ENCODE measurements at places on chromosomes 1 and 21.
A peak's percentile ranks its signal among the peaks of the same experiment; 100 is the strongest.

GRCh38 chr1:90726986-90727480, 9.9 kb upstream of the BARHL2 start:
- no peak for DNase-seq

DNA sequence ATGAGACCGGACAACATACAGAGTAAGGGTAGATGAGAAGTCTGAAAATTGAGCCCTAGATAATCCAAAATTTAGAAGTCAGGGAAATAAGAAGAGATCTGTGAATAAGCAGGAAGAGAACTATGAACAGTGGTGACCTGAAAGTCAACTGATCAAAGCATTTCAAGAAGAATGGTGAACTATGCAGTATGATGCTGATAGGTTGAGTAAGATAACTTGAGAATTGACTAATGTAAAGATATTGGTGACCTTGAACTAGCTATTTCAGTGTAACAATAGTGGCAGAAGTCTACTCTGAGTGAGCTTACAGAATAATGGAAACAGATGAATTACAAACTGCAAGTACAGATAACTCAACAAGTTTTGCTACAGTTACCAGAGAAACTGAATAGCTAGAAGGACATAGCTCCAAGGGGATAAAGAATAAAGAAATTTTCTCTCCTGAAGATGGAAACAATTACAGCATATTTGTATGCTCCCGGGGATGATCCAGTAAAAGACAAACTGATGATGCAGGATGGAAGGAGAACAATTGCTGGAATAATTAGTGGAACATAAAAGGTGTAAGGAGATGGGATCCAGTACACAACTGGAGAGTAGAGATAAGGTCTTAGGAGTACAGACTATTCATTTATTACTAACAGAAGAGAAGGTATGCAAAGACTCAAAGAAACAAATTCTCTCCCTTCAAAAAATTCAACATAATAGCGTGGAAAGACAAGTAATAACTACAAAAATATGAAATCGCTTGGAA, 10.9 kb downstream of the NRDC start:
- DNase-seq: no peak

DNA sequence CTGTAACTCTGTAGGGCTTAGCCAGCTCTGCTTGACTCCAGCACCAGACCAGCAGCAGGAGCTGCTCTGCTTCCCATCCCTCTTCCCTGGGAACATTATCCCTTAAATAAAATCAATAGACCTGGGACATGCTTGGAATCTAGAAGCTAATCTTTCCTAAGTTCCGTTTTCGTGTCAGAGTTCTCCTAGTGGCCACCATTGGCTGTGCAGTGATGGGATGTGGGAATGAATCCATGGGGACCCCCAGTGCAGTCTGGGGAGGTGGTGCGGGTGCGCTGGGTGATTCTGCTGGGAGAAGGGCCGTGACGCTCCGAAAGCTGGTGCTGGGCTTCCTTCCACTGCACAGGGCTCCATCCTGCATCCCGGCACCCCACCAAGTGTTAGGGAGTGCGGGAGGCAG, 202.7 kb downstream of the CAMTA1 start:
- DNase-seq: no peak

DNA sequence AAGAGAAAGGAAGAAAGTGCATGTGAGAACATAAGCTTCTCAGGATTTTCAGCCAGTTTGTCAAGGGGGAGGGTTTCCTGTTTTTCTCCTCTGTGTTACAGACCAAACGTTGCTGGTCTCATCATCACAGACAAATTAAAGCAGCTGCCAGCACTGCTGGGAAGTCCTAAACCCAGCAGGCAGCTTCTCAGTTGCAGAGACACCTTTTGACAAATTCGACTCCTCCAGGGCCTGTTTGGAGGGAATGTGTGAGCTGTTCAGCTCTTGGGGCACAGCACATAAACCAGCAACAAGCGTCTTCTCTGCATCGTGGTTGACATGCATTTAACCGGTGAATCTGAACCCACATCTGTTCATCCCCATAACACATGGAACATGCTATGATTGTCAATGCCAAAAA, 454.6 kb upstream of the RUNX1 start:
- no peak for DNase-seq

DNA sequence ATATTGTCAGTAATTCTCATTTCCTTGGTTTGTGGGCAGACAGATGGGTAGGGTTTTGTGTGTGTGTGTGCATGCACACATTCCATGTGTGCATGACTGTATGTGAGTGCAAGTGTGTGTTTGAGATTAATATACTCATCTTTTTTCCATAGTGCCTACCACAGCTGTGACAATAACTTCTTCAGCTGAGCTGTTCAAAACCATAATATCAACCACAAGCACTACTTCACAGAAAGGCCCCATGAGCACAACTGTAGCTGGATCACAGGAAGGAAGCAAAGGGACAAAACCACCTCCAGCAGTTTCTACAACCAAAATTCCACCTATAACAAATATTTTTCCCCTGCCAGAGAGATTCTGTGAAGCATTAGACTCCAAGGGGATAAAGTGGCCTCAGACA, 149.3 kb downstream of the ADGRL2 start:
- DNase-seq: no peak

DNA sequence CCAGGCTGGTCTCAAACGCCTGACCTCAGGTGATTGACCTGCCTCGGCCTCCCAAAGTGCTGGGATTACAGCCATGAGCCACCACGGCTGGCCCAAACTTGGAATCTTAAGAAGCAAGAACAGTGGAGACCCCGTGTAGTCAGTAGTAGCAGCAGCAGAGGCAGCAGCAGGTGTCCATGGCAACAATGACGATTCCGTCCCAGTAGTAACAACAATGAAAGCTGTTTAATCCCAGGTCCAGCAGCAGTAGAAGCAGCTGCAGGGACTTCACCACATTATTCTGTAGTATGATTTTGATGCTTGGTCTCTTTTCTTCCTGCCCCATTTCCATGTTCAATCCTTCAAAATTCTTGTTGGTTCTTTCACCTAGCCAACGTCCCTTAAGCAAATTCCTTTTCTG, 69.6 kb upstream of the KCTD3 start:
- DNase-seq: no peak

DNA sequence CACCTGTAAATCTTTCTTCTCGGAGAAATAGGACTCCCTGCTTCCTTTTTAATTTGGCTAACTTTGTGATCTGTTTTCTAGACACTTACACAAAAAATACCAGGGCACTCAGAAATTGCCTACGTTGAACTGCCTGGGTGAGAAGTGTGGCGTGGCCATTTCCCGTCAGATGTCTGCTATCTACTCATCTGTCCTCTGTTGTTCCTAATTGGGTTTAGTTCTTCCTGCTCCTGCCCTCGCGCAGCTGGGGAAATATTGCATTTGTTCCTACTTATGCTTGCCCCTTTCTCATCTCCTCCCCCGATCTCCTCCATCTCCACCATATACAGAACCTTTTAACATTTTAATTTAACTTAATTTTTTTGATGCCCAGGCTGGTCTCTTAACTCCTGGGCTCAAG, 55.1 kb downstream of the CD58 start:
- no peak for DNase-seq

GRCh38 chr1:10204003-10204642, 6.2 kb upstream of the KIF1B start:
- no peak for DNase-seq

GRCh38 chr1:65440322-65440900, 19.9 kb downstream of the LEPR start:
- DNase-seq: no peak

GRCh38 chr1:234917495-234918180, 211.0 kb downstream of the TOMM20 start:
- DNase-seq: no peak

DNA sequence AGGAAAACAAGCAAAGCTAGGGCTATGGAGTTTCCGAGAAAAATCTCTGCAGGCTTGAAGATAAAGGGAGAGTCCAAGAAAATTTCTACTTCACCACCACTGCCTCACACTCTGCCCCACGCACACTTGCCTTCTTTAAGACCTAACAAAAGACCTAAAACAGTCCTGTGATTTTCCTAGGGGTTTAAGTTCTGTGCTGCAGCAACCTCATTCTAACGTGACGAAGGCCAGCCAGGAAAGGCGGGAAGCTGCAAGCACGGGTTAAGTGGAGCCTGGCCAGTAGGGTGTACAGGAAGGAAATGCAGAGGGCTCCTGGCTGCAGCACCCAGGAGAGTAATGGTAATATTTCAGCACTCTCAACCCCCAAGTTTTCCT, 1.5 kb downstream of the SPATA6 start:
- no peak for DNase-seq

GRCh38 chr1:69246109-69246508, 321.6 kb upstream of the LRRC7 start:
- no peak for DNase-seq

DNA sequence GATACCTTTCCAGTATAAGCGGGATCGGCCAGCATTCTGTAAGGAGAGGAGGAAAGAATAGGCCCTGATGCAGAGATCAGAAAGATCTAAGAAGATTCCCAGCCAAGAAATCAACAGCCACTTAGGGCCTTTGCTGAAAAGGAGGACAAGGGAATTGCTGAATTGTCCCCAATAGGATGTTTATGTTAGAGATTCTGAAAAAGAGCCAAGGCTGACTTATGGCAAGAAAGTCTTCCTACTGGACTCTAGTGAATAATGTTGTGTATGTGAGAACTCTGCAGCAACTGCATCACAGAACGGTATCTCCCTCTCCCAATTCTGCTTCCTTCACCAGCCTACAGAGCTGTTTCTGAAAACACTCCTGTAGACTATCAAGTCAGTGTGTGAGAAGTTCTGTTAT, 298.0 kb upstream of the CXADR start:
- DNase-seq: no peak

DNA sequence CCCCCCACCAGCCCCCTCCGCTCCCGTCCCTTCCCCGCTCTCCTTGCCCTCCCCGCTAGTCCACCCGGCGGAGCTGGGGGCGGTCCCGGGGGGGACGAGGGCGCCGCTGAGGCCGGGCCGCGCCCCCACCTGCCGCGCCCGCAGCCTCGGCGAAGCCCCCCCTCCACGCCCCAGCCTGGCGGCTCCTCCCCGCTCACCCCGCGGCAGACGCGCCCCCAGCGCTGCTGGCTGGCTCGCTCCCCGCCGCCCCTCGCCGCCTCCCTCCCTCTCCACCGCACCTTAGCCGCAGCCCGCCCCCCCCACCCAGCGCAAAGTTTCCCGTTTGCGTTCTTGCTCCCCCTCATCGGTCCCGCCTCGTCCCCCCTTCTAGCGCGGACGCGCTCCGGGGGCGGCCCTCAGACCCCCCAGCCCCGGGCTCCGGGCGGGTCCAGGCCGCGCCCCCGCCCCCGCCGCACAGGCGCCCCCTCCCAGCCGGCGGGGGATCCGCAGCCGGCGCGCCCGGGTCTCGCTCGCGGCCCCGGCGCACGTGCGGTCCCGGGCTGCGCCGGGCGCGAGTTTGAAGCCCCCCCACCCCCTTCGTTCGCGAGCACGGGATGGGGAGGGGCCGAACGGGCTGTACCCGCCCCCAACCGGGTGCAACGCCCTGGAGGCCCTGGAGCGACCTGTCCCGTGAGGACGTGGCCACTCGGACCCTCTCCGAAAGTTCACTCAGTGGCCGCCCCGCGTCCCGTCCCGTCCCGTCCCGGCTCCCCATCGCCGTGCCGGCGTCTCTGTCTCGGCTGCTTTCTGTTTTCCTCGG, 623 bp downstream of the PTPRF start:
- DNase-seq: no peak

DNA sequence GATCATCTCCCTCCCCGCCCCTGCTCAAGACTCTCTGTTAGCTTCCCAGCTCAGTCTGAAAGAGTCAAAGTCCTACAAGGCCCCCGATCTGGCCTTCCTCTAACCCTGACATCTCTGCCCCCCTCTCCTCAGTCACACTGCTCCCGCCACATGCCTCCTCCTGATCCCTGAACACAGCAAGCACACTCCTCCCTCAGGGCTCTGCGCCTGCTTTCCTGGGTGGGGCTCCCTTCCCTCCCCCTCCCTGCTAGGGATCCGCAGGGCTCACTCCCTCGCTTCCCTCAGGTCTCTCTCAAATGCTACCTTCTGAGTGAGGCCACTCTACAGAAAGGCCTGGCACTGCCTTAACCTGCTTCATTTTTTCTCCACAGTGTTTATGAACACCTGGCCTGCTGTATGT, 5.7 kb upstream of the GALE start:
- no peak for DNase-seq

DNA sequence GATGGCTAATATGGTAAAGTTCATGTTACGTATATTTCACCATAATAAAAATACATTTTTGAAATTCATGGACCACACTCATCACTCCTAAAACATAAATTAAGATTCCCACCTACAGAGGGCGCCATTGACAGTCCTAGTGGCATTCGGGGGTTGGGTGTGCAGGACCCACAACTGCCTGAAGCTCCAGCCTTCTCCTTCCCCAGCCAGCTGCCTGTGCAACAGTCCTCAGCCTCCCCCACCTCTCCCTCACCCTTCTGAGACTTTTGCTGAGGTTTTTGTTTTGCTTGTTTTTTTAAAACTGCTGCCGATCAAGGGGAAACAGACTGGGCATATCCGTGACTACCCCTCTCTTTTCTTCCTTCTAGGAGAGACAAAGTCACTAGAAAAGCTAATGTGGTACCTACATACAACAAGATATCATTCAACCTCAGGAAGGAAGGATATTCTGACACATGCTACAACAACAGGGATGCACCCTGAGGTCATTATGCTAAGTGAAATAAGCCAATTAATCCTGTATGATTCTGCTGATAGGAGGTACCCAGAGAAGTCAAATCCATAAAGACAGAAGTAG, 9.2 kb upstream of the EVA1C start:
- peak; percentile 18 for DNase-seq

- no peak for DNase-seq
Observed at GRCh38 chr1:169260478-169261151, 107.0 kb downstream of the NME7 start.

DNA sequence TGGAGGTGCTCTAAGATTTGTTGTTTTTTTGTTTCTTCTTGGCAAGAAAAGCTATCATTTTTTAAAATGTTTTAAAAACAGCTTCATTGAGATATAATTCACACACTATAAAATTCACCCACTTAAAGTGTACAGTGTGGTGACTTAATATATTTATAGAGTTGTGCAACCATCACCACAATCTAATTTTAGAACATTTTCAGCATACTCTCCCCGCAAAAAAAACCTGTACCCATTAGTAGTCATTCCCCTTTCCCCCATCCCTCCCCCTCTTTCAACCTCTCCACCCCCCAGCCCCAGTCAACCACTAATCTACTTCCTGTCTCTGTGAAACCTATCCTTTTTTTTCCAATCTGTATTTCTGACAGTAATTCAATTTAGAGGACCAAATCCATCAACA, 30.6 kb downstream of the ZC3H11B start:
- no peak for DNase-seq

GRCh38 chr1:234891427-234891826, 237.2 kb downstream of the TOMM20 start:
- DNase-seq: no peak

DNA sequence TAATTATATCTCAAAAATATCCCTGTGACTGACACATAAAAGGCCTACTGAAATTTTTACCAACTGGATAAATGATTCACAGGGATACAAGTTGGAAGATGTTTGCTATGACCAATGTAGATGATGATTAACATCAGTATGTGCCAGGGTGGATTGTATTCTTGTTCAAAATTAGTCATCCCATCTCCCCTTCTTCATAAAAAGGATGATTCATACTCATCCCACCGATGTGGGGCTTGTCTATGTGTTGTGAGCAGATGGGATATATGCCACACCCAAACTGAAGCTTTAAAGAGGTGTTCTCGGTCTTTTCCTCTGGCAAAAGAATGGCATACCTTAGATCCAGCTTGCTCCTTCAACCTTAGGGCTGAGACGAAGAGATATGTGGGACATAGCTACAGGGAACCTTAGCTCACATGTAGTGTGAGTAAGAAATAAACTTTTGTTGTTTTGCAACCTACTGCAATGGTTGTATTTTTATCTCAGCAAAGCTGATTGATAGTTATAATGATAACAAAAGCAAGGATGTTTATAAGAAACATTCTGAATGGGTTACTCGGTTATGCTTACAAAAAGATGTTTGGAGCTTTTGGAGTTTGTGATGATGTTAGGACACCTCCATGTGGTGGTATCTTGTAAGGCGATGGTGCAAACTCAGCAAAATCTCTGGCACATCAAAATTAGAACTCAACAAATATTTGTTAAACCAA, 29.4 kb downstream of the SPATA17 start:
- DNase-seq: no peak

Measured in stimulated activated CD8-positive, alpha-beta memory T cell treated with anti-CD3 and anti-CD28 coated beads, Interleukin-4, amount 100 ng/mL, for 1 hour (primary cell).